Stimulated activated CD8-positive, alpha-beta memory T cell treated with anti-CD3 and anti-CD28 coated beads, Interleukin-7, amount 100 ng/mL, for 1 hour (primary cell): ENCODE measurements at places on chromosomes 12 and 14.

DNA sequence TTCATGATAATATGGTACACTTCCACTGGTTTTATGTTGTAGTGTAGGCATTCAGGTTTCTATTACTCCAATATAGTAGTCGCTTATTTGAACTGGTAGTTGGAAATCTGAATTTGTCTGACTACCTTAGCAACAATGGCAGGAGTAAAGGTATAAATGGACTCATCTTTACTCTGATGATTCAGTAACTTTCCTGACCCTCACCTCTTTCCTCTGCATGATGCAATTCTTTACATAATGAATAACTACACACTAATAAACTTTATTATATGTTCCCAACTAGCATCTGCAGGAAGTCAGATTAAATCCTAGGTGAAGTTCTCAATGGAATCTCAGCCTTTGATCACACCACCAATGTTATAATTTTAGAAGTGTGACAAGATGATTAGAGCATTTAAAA is 70.5 kb upstream of the ATP2B1 start:
- no peak for DNase-seq

DNA sequence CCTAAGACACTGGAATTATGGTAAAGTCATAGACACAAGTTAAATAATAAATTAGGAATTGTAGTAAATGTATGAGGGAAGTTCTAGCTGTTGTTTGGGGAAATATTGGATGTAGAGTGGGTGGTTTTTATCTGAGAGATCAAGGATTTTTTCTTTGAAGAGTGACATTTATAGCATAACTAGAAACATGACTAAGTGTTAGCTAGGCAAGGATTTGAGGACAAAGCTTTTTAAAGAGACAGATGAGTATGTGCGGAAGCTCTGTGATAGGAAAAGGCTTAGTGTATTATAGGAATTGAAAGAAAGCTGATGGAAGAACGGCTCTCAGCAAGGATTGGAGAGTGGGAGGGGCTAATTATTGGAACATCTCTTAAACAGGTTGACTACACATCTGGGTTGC is 24.5 kb downstream of the PDZRN4 start:
- DNase-seq, result no peak

DNA sequence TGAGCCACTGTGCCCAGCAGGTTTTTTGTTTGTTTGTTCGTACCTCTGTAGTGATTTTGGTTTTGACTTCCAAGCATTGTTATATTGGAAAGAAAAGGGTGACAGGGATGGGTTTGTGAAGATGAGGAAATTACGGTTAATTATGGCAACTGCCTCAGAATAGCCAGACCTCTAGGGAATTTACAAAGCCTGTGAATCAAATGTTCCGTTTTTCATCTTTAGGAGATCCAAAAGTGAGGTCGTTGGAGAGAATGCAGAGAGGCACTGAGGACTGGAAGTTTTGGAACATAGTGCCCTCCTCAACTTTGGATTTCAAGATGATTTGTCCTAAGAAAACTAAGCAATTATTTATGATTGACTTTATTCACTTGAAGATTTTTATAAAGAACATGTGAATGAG is 54.5 kb upstream of the EVL start:
- DNase-seq, result no peak

DNA sequence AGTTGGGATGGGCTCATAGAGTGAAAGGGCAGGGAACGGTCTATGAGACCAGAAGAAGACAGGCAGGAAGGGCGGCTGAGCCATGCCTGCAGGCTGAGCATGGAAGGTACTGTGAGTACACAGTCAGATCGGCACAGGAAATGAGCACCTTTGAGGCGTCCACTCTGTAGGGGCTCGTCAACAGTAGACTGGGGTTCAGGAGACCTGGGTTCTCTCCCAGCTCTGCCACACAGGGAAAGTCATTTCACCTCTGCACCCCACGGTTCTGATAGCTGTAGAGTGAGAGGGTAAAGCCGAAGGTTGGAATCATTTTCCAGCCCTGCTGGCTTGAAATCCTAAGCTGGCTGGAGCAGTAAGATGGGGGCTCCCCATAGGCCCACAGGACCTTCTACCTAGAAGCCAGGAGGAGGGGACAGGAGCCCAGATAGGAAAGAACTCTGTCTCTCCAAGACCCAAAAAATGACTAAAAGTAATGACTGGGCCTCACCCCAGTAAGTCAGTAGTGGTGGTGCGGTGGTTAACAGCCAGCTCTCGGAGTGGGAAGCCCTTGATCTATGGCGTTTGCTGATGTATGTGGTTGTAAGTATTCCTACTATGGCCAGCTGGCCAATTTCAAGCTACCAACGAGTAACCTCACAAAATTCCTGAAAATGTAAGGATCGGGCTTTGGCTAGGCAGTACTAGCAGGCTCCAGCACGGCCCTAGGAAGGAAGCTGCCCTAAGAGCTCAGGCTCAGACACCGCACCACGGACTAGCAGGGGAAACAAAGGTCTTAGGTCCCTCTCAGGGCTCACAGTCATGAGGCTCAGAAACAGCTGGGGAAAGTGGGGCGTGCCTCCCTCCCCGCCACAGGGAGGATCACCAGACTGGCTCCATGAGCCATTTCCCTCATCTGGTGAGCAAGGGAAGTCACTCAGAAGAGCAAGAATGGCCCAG is 10.3 kb upstream of the CD27 start:
- no peak for DNase-seq

- DNase-seq, result no peak
Observed at GRCh38 chr14:63940387-63940786, 87.6 kb downstream of the SYNE2 start.

DNA sequence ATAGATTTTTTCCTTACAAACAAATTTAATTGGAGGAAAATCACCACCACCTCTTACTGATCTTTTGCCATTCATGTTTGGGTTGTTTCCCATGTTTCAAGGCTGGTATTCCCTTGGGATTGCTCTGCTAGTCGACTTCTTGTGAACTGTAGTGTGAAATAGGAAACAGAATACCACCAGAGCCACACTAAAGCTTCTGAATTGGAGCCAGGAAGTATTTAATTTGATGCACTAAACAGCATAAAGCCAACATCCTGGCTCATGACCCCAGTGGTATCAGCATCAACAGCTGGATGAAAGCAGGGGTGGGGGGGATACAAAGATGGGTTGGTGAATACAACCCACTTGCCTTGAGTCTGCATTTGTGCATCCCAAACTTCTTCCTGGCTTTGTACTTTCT is 127.5 kb downstream of the TBC1D30 start:
- no peak for DNase-seq

GRCh38 chr12:27333403-27334009 is 870 bp downstream of the BMAL2 start:
- no peak for DNase-seq

DNA sequence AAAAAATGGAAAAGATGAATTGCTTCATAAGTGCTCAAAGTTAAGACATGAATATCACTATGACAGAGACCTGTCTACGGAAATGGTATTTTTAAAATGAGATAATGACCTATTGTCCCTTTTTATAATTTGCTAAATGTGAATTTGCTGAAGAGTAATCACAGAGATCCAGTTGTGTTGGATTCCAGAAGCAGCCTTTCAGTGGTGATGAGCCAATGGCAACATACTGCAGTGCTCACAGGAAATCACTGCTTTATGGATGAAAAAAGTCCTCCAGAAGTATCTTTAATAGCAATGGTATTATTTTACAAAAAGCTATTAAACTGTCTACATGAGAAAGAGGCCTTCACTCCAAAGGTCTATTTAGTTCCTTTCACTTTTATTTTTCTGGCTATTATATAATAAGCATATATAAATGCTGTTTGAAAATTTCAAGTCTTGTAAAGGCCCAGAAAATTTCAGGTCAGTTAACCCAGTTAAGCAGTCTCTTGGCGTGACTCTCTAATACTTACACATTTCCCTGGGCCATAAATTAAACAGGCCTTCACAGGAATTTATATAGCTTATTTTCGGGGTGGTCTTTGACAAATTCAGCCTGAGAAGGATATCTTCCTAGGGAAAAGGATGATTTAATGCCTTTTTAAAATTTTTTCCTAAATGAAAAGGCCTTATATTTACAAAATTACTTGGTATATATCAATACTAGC is 55.4 kb downstream of the KCNJ8 start:
- DNase-seq, result no peak

DNA sequence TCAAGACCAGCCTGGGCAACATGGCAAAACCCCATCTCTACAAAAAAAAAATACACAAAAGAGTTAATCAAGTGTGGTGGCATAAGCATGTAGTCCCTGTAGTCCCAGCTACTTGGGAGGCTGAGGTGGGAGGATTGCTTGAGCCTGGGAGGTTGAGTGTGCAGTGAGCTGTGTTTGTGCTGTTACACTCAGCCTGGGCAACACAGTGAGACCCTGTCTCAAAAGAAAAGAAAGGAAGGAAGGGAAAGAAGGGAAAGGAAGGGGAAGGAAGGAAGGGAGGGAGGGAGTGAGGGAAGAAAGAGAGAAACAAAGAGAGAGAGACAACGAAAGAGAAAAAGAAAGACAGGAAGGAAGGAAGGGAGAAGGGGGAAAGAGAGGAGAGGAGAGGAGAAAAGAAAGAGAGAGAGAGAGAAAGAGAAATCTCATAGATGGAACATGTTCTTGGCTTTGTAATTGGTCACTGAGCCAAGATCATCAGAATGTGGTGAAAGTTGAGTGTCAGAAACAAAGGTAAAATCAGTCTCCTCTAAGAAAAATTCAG is 26.8 kb upstream of the NAP1L1 start:
- no peak for DNase-seq

GRCh38 chr14:69876221-69876847 is 2.9 kb upstream of the SMOC1 start:
- DNase-seq, result no peak
